ENCODE measurements at places on chromosomes 3 and 15.

GRCh38 chr3:50205413-50206276 is 574 bp downstream of the SLC38A3 start:
- DNase-seq, result no peak

DNA sequence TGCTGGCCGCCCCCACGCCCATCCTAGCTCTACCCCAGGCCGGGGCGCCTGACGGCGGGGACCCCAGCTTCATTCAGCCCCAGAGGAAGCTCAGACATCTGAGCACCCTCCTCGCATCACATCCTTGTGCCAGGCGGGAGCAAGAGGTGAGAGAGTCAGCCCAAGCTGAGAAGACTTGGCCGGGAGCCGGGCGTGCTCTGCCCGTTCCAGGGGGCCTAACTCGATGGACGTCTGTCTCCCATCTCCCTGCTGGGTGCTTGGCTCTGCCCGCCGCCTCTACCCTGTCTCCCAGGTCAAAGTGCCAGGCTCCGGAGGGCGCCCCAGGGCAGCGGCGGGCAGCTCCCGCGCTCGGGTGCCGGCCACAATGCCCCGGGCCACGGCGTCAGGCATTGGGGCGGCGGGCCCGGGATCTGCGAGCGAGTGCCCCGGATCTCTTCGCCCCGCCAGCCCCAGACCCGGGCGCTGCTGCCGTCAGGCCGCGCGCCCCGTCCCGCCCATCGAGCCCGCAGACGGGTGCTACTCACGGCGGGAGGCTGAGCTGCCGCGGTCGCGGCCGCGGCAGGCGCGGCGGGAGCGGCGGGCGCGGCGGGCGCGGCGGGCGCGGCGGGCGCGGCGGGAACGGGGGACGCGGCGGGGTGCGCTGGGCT is 388 bp downstream of the DAPK2 start:
- no peak for DNase-seq

DNA sequence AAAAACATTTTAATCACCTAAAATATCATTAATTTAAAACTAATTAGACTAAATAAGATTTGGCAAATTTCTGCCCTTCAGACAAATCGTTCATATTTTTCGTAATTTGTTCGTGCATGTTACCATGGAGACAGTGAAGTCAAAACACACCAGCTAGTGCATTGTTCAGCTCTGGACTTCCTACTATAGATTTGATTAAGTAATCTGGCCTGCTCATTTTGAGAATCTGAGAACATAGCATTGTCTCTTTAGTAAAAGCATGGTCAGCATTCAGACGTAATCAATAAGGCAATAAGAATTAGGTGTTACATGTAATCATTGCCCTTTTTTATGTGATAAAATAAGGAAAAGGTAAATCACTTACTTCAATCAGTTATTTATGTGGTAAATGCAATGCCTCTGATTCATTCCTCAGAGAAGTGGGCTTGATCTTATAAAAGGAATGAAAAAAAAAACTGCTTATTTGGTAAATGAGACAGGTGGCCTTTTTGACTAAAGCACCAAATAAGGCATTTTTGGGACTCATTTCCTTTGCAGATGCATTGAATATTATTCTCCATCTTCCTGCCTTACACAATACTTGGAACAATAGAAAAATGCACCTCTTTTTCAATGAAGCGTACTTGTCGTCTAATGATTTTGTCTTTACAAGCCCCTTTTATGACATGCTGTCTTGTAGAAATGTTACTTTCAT is 84.5 kb upstream of the FNDC3B start:
- no peak for DNase-seq

GRCh38 chr3:175885231-175885766 is 1026.2 kb downstream of the NAALADL2 start:
- no peak for DNase-seq

DNA sequence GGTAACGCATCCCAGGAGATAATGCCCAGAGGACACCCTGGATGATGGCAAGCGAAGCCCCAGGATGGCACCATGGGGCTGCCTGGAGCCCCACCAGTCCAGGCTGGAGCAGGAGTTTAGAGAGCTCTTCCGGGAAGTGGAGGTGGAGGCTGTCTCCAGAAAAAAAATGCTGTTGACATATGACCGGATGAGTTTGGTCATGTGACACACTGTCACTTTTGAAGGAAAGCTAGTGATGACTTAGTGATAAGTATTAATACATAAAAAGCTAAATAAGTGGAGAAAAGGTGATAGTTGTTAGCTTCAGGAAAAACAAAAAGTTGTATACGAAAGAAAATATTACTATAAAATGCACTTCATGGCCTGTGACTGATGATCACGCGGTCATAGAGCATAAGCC is 20.0 kb upstream of the MYZAP start:
- DNase-seq, result no peak

Measured in smooth muscle cell of the brain vasculature (primary cell).